Activated CD8-positive, alpha-beta memory T cell treated with anti-CD3 and anti-CD28 coated beads, Interleukin-2, amount 10 ng/mL, durations not matched to agents 7 days and 5 days (primary cell): ENCODE measurements at places on chromosomes 12 and 14. TPM values are rescaled to one million over a fixed set of nuclear protein-coding genes. Genes with fewer than 3 reads are reported as not detected.

DNA sequence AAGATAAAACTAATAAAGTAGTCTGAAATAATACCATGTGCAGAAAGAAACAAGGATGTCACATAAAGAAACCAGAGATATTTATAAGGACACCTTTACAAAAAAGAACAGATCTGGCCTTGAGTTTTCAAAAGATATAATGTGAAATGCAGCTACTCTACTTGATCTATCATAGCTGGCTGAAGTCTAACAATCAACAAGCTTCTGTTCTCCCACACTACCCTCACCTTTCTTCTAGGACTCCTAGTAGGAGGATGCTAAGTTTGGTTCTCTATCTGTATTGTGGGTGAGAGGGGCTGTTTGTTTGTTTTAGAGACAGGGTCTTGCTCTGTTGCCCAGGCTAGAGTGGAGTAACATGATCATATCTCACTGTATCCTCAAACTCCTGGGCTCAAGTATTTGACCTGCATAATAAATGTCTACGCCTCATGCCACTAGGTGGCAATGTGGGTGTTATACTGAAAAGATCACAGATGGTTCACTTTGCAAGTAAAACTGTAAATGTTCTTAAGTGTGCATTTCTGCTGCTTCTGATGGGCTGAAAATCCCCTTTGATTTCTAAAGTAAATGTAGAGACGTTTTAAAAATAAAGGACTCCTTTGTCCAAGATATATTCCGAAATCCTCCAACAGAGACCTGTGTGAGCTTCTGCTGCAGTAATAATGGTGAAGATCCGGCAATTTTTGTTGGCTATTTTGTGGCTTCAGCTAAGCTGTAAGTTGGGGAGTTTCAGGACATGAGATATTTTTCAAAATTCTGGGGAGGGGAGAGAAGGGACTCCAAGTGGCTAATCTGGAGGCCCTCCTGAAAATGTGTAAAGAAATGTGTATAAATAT is 269.3 kb downstream of the DAD1 start:
- peak; percentile 19 for DNase-seq

GRCh38 chr12:114783089-114783618 is 99.2 kb upstream of the TBX3 start:
- no peak for DNase-seq

- DNase-seq = no peak
Observed at GRCh38 chr12:112989806-112990205, 11.5 kb downstream of the OAS2 start.

- no peak for DNase-seq
Observed at GRCh38 chr12:109553483-109553882, 19.8 kb downstream of the MMAB start.

DNA sequence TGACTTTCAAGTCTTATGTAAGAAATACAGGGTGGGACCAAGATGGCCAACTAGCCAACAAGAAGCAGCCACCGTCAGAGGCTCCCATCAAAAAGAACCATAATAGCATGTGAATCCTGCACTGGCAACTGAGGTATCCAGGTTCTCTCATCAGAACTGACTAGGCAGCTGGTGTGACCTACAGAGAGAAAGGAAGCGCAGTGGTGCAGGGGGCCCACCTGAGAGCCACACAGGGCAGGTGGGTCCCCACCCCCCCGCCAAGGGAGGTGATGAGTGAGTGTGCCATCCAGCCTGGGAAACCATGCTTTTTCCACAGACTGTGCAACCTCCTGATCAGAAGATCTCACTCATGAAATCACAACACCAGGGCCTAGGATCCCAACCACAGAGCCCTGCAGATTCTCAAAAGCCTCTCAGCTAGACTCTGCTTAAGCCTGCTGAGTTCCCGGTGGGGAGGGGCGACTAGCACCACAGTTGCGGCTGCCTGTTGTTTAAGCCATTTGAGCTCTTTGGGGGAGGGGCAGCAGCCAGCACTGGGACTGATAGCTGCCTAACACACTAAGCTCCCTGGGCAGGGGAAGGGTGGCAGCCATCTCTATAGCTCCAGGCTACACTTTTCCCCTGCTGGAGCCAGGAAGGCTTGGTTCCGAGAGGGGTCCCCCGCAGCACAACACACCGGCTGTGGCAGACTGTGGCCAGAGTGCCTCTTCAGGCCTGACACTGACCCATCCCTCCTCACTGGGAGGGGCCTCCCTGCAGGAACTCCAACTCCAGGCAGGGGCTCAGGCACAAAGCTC is 75.3 kb downstream of the GARIN6 start:
- no peak for DNase-seq

GRCh38 chr12:4151362-4152121 is 122.0 kb upstream of the CCND2 start:
- peak; percentile 38 for DNase-seq

DNA sequence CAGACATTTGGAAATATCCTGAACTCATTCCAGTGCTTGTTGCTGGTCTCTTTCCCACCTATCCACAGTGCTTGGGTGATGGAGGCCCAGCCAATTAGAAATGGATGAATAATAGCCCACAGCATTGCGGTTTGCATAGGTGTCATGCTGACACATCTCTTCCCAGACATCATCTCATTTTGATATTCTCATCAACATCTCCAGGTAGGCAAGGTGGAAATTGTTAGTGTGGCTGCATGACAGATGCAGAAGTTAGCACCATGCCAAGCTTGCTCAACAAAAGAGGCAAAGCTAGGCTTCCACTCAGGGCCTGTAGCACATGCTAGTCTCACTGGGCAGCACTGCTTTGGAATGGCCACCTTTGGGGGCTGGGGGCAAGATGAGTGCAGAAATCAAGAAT is 1118.9 kb downstream of the VRK1 start:
- DNase-seq = no peak

GRCh38 chr12:127516467-127516866 is 750.5 kb upstream of the TMEM132C start:
- DNase-seq = no peak

GRCh38 chr14:47269756-47270492 is 405.5 kb downstream of the MDGA2 start:
- DNase-seq = no peak

DNA sequence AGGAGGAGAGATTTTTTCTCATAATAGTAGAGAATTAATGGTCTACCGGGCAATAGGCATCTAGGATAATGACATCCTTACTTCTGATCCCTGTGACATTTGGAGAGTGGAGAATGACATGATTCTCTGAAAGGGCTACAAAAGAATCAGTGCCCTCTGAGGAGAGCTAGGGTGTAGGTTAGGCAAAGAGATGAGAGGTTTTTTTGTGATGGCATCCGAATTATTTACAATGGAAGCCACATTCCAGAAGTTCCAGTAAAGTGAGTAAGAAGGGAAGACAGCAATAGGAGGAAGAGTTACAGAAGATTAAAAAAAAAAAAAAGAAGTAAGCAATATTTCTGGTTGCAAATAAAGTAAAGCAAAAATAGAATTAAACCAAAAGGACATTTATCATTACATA is 478.0 kb downstream of the RMST start:
- DNase-seq = no peak

DNA sequence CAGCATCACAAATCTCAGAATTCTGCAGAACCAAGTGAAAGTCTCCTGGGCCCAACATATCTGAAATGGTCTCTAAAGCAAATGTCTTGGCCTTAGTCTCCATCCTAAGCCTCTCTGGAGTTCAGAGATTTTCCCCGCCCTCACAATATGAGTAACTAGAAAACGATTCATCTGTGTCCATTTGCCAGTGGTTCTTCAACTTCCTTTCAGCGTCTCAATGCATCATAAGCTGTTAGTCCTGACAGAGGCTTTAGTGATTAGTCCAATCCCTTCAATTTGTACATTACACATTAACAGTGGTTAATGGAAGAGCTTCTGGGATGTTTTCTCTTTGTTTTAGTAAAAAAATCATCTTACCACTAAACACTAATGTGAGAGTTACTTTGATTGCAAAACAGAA is 17.4 kb downstream of the NPC2 start:
- DNase-seq = no peak

DNA sequence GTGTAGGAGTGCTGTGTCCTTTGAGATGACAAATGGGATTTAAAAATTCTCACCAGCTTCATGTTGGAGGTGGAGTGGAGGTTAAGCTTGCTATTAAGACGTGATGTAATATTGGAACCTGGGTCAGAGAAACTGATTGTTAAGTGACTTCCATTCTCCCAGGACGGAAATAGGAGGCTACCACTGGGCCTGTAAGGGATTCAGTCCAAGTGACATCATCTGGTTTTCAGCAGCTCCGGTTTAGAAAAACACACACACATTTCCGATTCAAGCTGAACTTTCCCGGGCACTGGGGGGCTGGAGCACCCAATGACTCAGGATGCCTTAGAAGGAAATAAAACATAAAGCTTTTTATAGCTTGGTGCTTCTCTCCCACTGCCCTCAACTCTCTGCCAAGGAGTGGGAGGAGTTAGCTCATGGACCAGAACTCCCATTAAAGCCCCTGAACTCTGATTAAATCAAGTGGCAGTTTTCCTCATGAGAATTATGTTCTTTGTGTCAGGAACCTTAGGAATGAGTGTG is 12.4 kb downstream of the CALM1 start:
- DNase-seq = no peak

NPFF gene
- total RNA-seq = not detected

LRCOL1 gene
- total RNA-seq = not detected

COCH gene
- 1.9 TPM for total RNA-seq

PLCZ1 gene
- total RNA-seq = not detected

GPD1 gene
- 0.30 TPM for total RNA-seq

FAM186B gene
- not detected for total RNA-seq

AKAP5 gene
- total RNA-seq = 8.8 TPM
